ENCODE measurements at places on chromosomes 16 and 17.

GRCh38 chr17:72474243-72474642 lies 353.4 kb downstream of the SOX9 start:
- no peak for DNase-seq

DNA sequence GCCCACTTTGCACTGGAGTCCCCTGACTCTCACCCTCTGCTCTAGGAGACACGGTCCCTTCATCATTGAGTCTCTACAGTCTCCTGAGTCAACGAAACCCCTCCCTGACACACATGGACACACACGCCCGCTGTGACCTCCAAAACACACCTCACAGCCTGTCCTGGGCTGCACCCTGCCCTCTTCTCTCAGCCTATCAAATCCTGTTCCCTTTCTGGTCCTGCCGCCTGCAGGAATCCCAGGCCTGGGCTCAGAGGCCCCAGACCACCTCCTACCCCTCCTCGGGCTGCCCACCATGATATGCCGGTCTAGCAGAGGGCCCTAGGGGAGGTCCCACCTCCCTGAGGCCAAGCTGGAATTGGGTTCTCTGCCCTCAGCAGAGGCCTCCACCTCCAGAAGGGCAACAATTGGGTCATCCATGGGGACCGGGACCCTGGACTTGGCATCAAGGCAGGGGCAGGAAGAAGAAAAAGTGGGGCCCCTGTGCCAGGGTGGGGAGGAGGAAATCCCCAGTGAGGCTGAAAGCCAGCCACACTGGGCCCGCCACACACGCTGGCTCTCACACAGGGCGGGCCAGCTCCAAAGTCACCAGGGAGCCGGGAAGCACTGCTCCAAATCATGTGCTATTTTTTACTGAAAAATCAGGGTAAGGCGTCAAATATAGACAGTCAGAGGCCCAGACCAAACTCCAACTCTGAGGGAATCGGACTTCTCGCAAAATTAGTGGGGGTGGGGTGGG lies 3.4 kb downstream of the PPP1R9B start:
- no peak for DNase-seq

- no peak for DNase-seq
These were observed 21.5 kb upstream of the DDX19A start for GRCh38 chr16:70324998-70325747.

- DNase-seq, result peak; percentile 22
These were observed 562 bp downstream of the USP31 start for GRCh38 chr16:23148513-23149266.

- no peak for DNase-seq
These were observed 622 bp downstream of the HOXB6 start for GRCh38 chr17:48603959-48604769.

DNA sequence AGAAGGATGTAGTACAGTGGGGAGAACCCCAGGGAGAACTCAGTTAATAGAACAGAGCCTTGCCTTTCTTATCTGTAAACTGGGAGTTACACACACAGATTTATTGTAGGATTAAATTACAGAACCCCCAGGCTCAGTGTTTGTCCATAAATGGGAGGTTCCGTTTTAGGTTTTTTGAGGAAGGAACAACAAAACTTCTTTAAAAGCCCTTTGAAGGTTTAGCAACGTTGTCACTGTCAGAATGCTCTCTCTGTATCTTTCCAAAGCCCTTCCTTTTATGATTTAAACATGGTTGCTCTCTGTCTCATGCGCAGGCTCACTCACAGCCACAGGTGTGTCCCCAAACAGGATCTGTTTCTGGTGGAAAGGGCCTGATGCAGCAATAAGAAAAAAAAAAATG lies 9.4 kb upstream of the GNA13 start:
- DNase-seq, result no peak

- DNase-seq, result no peak
These were observed 36.7 kb downstream of the ARHGAP17 start for GRCh38 chr16:24978370-24978914.

GRCh38 chr16:52567193-52567592 lies 20.2 kb upstream of the TOX3 start:
- no peak for DNase-seq

DNA sequence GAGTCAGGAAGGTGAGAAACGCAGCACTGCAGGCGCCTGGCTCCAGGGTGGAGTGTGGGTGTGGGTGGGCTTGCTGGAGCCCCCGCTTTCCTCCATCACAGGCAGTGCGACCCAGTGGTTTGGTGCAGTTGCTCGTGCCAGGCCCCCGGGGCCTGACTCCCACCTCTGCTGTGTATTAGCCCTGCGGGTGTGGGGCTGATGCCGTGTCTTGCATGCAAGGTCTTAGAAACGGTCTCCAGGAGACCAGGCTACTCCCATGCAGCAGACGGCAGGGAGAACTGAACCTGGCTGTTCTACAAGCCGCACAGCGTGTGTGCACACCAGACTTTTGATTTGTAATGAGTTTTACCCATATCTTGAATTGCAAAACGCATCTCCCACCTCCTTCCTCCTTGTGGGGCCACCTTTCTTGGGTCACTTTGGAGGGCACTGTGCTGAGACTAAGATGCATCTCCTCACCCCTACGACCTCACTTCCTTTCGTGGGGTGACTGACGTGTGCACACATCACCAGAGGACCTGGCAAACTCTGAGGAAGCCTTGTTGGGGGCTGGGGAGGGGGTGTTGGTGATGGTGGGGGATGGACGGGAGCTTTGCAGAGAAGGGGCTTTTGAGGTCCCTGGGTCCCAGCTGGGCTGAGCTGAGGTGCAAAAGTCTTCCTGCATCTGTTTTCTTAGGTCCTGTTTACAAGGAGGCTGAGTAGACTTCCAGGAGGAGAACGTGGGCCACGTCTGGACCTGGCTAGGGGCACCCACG lies 101.8 kb upstream of the TNRC6C start:
- no peak for DNase-seq

- peak; percentile 39 for DNase-seq
These were observed 121.9 kb upstream of the TNRC6C start for GRCh38 chr17:77836557-77837041.

DNA sequence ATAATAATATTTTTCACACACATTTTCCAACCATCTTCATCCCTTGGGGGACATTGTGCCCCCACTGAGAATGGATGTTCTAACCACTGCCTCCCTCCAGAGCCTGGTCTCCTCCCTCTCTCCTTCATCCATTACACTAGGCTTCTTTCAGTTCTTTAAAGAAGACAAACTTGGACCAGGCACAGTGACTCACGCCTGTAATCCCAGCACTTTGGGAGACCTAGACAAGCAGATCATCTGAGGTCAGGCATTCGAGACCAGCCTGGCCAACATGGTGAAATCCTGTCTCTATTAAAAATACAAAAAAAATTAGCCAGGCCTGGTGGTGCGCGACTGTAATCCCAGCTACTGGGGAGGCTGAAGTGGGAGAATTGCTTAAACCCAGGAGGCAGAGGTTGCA lies 6.5 kb downstream of the ALOX15 start:
- no peak for DNase-seq

GRCh38 chr17:57945996-57946797 lies 9.0 kb downstream of the CUEDC1 start:
- no peak for DNase-seq

- no peak for DNase-seq
These were observed 323.1 kb downstream of the FOXL1 start for GRCh38 chr16:86901483-86901882.

GRCh38 chr17:48011405-48012150 lies 26.0 kb downstream of the COPZ2 start:
- peak; percentile 45 for DNase-seq

DNA sequence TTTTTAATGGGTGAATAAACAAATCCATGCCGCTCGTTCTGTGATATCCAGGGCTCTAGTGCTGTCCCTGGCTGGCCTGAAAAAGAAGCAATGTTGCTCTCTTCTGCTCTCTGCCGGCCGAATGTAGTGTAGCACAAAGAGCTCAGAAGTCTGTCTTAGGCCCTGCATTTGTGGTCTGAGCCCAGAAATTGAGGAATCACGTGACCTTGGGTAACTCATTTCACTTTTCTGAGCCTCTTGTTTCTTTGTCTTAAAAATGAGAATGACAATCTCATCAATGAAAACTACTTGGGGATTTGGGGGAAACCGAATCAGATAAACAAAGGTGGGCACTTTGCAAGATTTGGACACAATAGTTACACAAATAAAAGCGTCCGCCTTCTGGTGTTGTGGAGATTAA lies 381.6 kb upstream of the ASIC2 start:
- peak; percentile 19 for DNase-seq

DNA sequence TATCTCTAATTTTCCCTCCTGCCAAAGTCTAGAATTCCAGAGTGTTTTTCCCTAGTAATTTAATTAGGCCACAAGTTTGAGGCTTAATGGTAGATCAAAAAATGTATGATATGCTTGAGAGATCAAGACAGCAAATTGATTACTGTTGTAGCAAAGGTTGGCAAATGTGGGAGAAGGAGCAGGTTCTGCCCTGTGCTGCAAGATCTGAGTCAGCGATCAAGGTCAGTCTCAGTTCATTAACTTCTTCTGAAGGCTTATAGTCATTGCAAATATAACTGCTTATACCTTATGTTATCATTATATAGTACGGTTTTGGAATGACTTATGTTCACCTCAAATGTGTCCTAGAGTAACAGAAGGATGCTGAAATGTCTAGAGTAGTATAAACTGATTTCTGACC lies 231.1 kb upstream of the TBX2 start:
- no peak for DNase-seq

- no peak for DNase-seq
These were observed 542 bp downstream of the GUCY2D start for GRCh38 chr17:8002721-8003593.

DNA sequence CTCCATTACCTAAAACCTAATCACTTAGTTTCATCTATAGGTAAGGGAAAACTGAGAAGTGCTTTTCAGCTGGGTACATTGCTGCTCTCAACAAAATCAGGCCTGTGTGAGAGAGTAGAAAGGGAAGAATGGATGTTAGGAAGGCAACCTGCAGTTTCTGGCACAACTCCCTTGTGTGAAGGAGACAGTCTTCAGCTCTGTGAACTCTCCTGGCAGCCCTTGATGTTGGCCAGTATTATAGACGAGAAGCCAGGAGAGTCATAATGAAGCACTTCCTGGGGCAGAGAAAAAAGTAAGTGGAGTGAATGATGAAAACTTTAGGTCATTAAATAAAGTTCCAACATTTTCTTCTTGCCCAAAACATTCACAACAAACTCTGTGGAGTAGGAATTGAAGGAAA lies 260.1 kb downstream of the IRX3 start:
- no peak for DNase-seq

- no peak for DNase-seq
These were observed 3.1 kb downstream of the BAIAP2 start for GRCh38 chr17:81037798-81038733.

Data from stimulated activated CD4-positive, alpha-beta T cell treated with anti-CD3 and anti-CD28 coated beads, Interleukin-4, amount 100 ng/mL, for 48 hours (primary cell).